ENCODE measurements at places on chromosomes 12 and 14. TPM values are rescaled to one million over a fixed set of nuclear protein-coding genes. Genes with fewer than 3 reads are reported as not detected.

GRCh38 chr12:65279369-65280112, 1.1 kb downstream of the MSRB3 start:
- H3K4me1 ChIP-seq = no peaks in the 10 kb centered on the region
- H3K27ac ChIP-seq = peak overlapping the region; percentile 99
- H3K27me3 ChIP-seq = no peaks in the 10 kb centered on the region
- DNase-seq = no peak

Gene TAS2R7
- not detected for total RNA-seq

Gene PTGDR
- total RNA-seq = 0.71 TPM

- no peaks in the 10 kb centered on the region for H3K36me3 ChIP-seq
- no peak overlapping the region for H3K4me3 ChIP-seq
- no peak for DNase-seq
- H3K4me1 ChIP-seq = no peaks in the 10 kb centered on the region
- no peak overlapping the region for H3K27ac ChIP-seq
- no peaks in the 10 kb centered on the region for H3K27me3 ChIP-seq
Observed at GRCh38 chr14:79783041-79783440, 428.3 kb downstream of the DIO2 start.

DNA sequence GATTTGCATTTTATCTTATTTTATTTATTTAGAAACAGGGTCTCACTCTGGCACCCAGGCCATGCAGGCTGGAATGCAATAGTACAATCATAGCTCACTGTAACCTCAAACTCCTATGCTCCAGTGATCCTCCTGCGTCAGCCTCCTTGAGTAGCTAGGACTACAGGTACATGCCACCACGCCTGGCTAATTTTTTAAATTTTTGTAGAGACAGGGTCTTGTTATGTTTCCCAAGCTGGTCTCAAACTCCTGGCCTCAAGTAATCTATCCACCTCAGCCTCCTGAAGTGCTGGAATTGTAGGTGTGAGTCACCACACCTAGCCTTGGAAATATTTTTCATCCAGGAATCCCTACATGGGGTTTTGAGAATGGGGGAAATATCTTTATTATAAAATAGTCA, 84.6 kb downstream of the MAPKAPK5 start:
- H3K27me3 ChIP-seq = no peaks in the 10 kb centered on the region
- H3K4me1 ChIP-seq = no peaks in the 10 kb centered on the region
- H3K27ac ChIP-seq = no peak overlapping the region
- no peak overlapping the region for H3K4me3 ChIP-seq

- no peaks in the 10 kb centered on the region for H3K36me3 ChIP-seq
- peak; percentile 83 for DNase-seq
- no peaks in the 10 kb centered on the region for H3K27me3 ChIP-seq
- H3K4me3 ChIP-seq = peak overlapping the region; percentile 95
Observed at GRCh38 chr12:130838284-130838950, 633 bp downstream of the STX2 start.

Gene CCDC38
- total RNA-seq = not detected

DNA sequence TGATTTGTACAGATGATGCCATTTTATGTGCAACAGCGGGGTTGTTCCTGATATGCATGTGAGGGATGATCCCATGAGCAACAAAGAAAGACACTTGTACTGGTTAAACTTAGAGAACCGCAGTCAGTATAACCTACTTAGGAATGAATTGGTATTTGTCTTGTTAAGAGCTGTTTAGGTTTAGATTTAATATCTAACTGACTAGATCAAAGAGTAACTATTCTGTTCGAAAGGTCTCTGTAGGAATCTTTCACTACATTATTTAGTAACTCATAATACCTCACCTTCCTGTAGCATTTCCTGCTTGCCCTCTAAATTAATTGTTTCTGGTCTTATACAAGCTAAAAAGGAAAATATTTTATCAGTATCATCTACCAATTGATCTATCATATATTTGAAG, 350.4 kb downstream of the TRHDE start:
- DNase-seq = no peak
- no peaks in the 10 kb centered on the region for H3K36me3 ChIP-seq
- no peaks in the 10 kb centered on the region for H3K4me1 ChIP-seq
- no peak overlapping the region for H3K4me3 ChIP-seq
- H3K27me3 ChIP-seq = no peaks in the 10 kb centered on the region
- no peak overlapping the region for H3K27ac ChIP-seq

Gene VDR
- 7.9 TPM for total RNA-seq

DNA sequence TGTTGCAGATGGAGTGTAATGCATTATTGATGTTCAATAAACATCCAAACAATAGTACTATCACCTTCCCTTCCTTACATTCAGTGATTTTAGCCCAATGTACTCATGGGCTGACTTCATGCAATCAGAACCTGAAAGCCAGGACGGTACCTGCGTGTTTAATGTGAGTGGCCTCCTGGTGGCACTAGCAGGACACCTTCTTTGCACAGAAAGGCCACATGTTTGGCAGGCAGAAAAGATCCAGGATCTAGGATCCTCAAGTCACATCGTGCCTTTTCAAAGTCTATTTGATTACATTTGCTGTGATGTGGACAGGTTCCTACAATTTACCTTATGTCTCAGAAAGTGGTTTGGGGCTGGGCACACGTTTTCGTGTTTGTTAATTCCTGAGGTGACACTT, 82.9 kb downstream of the NEDD1 start:
- no peak for DNase-seq
- no peak overlapping the region for H3K27ac ChIP-seq
- no peak overlapping the region for H3K4me3 ChIP-seq
- H3K36me3 ChIP-seq = no peaks in the 10 kb centered on the region
- H3K4me1 ChIP-seq = no peaks in the 10 kb centered on the region
- H3K27me3 ChIP-seq = no peaks in the 10 kb centered on the region

DNA sequence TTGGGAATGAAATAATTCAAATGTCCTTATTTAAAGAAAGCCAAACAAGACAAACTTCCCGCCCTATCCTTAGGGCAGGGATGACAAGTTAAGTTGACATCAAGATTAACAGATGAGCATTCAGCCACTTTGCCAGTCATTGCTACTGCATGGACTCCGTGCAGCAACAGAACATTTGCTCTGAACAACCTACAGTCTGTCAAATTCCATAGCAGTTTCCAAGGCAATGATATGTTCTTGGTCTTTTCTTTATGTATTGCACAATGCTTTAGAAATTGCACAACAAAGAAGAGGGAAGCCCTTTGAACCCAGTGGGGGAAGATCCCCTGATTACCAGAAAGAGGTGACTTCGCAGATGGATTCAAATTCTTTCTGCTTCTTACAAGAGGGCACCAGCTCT, 269.8 kb downstream of the BCAT1 start:
- no peaks in the 10 kb centered on the region for H3K27me3 ChIP-seq
- no peak overlapping the region for H3K27ac ChIP-seq
- H3K4me3 ChIP-seq = no peak overlapping the region
- H3K36me3 ChIP-seq = no peaks in the 10 kb centered on the region
- H3K4me1 ChIP-seq = no peaks in the 10 kb centered on the region

DNA sequence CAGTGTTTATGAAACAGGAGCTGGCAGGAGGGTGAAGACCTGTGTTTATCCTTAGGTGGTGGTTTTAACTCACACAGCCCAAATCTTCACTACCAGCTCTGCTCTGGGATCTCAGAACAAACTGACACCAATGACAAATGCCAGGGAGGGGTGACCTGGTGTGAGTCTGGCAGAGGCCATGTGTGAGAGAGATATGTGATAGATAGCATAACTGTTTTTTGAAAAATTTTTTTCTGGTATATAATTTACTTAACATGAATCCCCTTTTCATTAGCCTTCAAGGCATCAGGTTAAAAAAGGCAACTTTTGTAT, 51.5 kb downstream of the SLC38A4 start:
- H3K27ac ChIP-seq = no peak overlapping the region
- no peaks in the 10 kb centered on the region for H3K27me3 ChIP-seq
- H3K4me3 ChIP-seq = no peak overlapping the region
- H3K4me1 ChIP-seq = no peaks in the 10 kb centered on the region

- H3K36me3 ChIP-seq = no peaks in the 10 kb centered on the region
- H3K27ac ChIP-seq = no peak overlapping the region
- DNase-seq = no peak
- no peaks in the 10 kb centered on the region for H3K4me1 ChIP-seq
Observed at GRCh38 chr14:25607192-25607591, 557.2 kb upstream of the STXBP6 start.

- no peak for DNase-seq
- peaks cover 1% of the 10 kb centered on the region for H3K27me3 ChIP-seq
- H3K36me3 ChIP-seq = no peaks in the 10 kb centered on the region
Observed at GRCh38 chr12:18718462-18718861, 19.4 kb downstream of the PLCZ1 start.

DNA sequence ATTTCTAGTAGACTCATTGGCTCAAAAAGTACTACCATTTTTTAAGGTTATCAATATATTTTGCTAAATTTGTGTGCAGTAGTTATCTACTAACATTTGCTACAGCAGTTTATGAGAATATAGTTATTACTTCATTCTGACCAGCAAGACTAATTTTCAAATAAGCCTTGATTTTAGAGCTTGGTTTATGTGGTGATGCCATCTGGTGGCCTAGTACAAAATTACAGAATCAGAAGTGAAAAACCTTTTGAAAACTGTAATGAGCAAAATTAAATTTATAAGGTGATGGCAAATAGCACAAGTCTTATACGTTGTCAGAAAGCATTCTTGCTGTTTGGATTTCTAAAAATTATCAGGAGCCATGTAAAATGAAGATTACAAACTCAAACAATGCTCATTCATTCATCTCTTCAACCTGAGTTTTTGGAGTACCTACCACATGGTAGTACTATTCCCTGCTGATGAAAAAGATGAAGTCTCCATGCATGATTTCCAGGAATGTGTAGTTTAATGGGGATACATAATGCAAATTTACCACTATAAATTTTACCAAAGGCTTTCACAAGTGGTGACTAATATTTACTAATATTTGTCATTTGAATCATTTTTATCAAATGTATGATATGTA, 51.0 kb downstream of the MAGOHB start:
- DNase-seq = no peak
- H3K4me3 ChIP-seq = no peak overlapping the region
- H3K27me3 ChIP-seq = peaks cover 2% of the 10 kb centered on the region
- H3K27ac ChIP-seq = no peak overlapping the region
- H3K36me3 ChIP-seq = no peaks in the 10 kb centered on the region
- no peaks in the 10 kb centered on the region for H3K4me1 ChIP-seq

DNA sequence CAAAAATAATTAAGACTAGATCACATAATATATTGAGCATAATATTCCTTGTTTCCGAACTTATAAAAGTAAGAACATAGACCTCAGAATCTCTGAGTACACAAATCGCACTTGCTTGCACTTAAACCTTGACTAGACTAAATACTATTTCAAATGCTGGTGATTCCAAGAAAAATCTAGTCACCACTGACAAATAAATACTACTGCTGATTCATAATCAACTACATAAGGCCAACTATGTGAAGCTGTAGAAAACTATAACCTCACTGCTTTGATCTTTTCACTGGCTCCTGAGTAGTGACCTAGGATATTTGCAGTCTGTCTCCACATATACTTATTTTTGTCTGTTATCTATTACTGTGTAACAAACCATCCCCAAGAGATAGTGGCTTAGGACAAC, 245.4 kb downstream of the DIO2 start:
- H3K36me3 ChIP-seq = no peaks in the 10 kb centered on the region
- no peak for DNase-seq

DNA sequence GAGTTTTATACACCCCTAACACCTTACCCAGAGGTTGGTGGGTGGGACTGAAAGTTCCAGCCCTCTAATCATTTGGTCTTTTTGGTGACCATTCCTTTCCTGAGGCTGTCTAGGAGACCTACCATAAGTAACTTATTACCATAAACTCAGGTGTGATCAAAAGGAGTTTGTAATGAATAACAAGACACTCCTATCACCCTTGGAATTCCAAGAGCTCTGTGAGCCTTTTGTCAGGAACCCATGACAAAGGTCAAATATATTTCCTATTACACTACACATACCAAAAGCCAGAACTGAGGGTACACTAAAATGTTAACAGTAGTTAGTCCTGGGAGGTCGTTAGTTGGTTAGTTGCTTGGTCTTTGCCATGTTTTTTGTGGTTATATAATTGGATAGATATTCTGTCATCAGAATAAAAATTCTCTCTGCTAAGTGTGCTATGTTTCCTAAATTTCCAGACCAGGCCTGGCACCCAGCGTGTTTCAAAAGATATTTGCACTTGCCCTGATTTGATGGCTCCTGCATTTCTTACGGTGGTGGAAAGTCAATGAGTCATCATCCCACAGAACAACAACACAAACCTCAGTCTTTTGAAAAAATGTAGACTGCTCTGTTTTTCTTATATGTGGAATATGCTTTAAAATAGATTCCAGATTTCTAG, 27.0 kb upstream of the AKAP5 start:
- H3K4me1 ChIP-seq = peaks cover 3% of the 10 kb centered on the region
- no peaks in the 10 kb centered on the region for H3K27me3 ChIP-seq
- no peak for DNase-seq
- H3K4me3 ChIP-seq = no peak overlapping the region

DNA sequence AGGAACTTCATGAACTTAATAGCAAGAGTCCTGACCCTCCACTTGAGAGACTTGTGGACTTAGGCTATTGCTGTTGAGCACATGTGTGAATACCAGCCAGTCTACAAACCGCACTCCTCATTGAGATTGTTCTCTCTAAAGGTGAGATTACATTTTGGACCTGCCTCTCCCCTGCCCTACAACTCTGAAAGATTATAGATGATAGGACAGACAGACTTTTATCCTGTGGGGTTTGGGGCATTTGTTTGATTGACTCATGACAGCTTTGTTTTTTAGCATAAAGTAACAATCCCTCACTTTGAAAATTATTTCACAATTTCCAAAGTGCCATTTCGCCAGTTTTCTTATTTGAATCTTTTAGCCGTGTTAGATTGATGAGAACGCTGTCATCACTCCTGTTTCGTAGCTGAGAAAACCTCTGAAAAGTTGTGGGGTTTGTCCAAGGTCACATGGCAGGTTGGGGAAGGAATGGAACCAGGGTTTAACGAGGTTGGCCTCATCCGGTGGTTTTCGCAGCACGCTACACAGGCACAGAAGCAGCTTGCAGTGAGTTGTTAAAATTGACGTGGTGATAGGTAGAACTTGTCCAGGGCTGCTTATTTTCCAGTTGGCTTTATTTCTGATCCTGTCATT, 836 bp downstream of the EVL start:
- H3K4me3 ChIP-seq = no peak overlapping the region
- no peaks in the 10 kb centered on the region for H3K36me3 ChIP-seq
- H3K4me1 ChIP-seq = no peaks in the 10 kb centered on the region
- no peaks in the 10 kb centered on the region for H3K27me3 ChIP-seq

DNA sequence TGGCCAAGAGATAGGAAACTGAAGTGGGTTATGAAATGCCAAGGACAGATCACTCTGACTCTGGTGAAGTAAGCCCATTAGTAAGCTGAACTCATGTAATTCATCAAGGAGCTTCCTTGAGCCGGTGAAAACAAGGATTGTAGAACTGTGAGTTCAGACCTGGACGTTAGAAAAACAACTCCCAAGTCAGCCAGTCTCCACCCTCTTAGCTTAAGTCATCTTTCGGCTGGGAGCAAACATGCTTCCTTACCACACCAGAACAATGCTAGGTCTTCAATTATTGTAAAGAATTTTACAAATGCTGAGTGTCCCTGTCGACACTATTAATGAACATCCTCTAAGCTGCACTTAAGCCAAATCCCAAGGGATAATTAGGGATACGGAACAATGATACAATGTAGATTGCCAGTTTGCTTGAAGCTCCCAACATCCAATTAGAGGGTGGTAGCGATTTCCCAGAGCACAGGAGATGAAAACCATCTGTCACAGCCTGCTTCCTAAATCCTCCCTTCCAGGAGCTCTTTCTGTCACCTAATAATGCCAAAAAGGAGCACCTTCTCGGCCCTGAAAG, 45.7 kb upstream of the VASH1 start:
- no peaks in the 10 kb centered on the region for H3K4me1 ChIP-seq
- DNase-seq = no peak
- no peak overlapping the region for H3K27ac ChIP-seq
- H3K36me3 ChIP-seq = no peaks in the 10 kb centered on the region
- no peak overlapping the region for H3K4me3 ChIP-seq
